ENCODE measurements at places on chromosomes 2 and 18.

- DNase-seq, result no peak
Observed at GRCh38 chr2:60972889-60973656, 44.4 kb upstream of the PEX13 start.

DNA sequence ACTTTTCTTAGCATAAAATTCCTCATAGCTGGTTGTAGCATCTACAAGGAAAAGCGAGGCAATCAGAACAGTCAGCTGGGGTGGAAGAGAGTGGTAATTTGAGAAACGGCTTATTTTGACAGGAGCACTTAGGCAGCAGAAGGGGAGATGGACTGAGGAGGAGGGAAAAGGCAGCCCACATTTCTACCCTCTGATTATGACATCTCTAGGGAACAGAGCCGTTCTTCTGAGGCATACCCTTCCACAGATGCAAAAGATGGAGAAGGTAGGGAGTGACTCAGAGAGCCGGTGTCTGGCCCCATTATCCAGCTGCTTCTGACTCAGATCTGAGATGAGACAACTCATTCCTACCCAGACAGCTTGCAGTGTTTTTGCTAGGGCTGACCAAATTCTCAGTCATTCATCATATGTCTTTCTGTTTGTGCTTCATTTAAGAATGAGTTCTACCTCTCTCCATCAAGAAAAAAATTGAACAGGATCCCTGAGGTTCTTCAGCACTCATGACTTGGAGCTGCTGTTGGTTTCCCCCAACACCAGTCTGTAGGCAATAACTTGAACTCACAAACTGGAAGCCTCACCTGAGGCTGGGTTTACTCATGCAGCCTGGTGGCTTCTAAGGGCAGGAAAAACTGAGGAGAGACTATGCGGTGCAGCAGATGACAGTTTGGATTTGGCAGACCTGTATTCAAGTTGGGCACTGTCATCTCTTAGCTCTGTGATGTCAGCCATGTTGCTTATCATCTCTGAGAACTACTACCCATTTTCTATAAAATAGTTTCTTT, 15.9 kb upstream of the SEC11C start:
- peak; percentile 63 for DNase-seq

GRCh38 chr2:224181534-224182155, 142.6 kb upstream of the SERPINE2 start:
- DNase-seq, result no peak

DNA sequence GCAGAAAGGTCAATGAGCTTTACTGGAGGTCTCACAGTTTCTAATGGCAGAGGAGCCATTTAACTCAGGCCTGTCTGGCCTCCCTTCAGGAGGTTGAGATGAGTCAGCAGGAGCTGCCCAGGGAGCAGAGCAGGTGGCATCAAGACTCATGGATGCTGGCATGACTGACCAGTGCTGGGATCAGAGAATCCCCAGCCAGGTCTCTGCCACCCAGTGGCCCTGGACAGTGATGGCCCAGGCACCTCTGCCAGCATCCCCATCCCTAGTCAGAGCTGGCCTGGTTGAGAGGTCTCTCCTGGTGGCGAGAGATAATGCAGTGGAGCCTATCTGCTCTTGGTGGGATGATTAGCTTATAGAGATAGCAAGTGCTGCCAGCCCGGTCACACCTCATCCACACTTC, 43.1 kb downstream of the GYPC start:
- DNase-seq, result no peak

GRCh38 chr2:25566694-25567093, 106.7 kb downstream of the DTNB start:
- no peak for DNase-seq

GRCh38 chr2:209772290-209772685, 656 bp downstream of the UNC80 start:
- no peak for DNase-seq

DNA sequence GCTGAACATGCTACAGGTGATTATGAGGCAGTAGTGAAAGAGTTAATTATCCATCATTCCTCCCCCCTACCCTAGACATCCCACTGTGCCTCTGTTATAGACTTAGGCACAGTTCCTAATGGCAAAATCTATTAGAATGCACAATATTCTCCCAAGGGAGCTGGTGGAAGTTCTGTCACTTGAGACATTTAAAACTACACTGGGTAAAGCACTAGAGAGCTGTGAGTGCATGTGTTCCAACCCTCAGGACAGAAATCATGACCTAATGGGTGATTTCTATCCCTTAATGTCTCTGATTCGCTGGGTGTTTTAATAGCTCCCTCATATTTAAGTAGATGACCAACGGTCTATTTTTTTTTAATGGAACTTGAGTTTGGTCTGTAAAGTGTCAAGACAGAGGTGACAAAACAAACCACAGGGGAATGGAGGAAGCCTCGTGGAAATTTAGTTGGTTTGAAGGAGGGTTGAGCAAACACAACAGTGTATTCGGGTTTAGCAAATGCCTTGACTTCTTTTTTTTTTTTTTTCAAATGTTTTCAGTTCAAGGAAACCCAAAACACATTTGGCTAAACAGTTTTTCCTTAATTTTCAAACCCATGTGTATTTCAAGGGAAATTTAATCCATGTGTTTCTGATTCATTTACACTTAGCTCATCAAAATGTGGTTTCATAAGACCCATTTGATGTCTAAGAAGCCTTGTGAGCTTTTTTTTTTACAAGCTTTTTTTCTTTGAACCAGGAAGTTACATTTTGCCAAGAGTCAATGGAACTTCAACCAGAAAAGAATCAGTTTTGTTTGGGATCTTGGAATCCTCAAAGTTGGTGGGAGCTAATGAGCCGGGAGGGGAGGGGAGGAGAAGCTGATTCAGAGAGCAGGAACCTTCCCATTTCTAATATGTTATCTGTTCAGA, 665.1 kb upstream of the ZEB2 start:
- no peak for DNase-seq

DNA sequence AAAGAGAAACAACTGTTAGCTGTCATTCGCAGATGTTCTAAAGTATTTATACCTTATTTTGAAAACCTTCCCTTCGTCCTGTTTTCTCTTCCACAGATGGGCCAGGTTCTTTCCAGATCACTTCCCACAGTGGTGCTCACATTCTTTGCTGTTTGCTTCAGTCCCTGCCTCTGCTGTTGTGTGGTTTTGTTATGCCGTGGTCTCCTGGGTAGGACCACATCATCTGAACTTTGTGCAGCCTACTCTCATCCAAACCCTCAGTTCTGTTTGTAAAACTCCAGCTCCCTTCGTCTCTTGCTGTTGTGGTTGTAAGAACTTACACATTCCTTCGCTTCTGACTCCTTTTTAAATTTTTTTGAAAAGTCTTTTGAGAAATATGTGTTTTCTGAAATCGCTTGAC, 38.1 kb downstream of the ZNF236 start:
- no peak for DNase-seq

DNA sequence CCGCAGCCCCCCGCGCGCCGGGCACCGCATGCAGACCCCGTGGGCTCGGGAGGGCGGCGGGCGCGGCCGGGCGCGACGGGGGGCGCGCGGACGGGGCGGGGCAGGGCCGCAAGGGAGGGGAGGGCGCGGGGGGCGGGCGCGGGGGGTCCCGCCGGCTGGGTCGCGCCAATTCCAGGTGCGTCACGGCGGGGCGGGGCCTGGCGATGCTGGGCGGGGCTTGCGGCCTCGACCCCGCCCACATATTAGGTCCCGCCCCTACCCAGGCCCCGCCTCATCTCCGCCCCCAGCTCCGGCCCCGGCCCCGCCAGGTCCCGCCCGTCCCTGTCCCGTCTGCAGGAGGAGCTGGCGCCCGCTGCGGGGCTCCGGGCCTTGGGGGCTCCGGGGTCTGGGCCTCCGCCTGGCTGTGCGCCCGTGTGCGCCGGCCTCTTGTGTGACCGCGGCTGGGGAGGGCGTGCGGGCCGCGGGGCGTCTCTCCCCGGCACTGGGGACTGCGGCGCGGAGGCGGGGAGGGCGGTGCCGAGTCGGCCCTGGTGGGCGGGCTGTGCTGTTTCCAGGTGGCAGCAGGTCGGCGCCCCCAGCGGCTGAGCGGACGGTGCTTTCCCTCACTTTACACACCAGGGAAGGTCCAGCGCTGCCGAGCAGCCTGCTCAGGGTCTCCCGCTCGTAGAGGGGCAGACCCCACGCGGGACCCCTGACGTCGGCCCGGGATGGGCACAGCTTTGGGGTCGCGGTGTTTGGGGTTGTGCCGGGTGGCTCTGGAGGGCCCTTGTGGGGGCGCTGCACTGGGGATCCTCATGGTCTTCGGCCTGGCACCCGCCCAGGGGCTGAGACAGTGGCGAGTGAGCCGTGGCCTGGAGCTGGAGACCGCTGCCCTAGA, 554 bp downstream of the ING5 start:
- peak; percentile 92 for DNase-seq

- DNase-seq, result no peak
Observed at GRCh38 chr2:15072836-15073235, 440.3 kb downstream of the LRATD1 start.

DNA sequence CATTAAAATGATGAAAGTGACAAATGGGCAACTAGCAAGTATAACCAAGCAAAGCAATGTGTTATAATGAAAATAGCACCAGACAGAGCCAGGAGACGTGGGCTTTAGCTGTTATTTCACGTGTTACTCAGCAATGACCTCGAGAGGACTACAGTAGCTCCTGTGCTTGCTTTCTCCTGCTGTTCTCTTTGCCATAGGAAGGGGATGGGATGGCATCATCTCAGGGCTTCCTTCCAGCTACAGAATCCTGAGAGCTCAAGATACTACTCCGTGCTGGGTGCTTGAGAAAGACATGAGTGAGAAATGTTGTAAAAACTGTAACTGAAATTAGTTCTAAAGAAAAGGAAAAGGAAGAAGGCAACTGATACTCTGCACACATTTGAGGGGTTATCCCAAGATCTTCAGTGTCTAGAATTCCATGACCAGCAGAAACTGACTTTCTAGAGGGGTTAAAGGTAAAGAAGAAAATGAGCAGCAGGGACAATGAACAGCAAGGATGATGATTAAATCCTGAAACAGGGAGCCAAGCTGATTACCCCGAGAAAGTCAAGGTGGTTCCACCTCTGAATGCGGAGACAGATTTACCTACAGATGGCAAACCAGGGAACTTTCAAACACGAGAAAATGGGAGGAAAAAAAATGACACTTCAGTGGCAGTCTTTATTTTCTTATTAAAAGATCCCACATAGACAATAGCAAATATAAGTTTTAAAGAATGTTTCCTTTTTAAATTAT, 33.4 kb downstream of the GAREM1 start:
- no peak for DNase-seq

- DNase-seq, result no peak
Observed at GRCh38 chr2:109447251-109447661, 166.5 kb downstream of the SEPTIN10 start.

DNA sequence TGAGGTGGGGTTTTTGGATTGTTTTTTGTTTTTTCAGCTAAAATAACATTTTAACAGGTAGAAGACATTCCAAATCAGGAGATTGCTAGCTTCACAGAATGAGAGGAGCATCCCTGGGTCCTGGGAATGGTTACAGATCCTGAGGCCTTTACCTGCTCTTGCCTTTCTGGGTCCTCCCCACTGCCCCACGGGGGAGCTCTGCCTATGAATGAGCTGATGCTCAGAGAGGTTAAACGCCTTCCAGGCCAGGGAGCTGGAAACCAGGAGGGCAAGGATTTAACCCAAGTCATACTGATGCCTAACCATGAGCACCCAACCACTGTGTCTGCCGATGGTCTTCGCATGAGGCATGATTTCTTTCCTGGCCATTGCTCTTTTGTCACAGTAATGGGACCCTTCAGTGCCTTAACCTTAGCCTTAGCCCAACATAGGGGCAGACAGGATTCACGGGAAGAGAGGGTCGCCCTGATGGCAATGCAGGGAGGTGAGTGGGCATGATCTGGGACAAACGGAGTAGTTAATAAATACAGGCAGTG, 16.1 kb downstream of the MOCOS start:
- no peak for DNase-seq

- no peak for DNase-seq
Observed at GRCh38 chr18:27948986-27949385, 227.9 kb downstream of the CDH2 start.

GRCh38 chr18:62938006-62938405, 222.7 kb downstream of the PHLPP1 start:
- no peak for DNase-seq

DNA sequence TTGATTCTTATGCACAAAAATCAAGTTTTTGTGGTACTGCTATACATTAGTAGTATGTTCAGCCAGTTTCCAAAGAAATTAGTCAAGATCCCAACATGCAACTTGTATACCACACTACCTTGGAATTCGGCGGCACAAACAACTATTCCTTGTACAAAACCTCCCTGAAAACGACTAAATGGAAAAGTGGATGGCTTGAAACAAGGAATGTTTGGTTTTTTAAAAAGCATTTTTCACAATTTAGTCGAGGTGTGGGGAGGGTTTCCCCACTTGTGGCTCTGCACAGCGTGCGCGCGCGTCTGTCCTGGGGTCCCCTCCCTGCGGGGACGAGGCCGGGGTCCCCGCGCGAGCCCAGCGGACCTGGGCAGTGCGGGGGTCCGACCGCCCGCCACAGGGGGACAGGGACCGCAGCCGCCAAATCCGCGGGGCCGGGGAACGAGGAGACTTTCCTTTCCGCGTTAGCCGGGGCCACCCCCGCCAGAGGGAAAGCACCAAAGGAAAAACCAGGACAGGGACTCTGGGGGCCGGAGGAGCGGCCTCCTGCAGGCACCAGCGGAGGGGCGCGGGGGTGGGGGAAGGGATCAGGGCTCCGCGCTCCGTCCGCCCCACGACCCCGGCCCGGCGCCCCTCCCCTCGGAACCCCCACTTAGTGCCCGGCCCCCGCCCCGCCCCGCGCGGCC, 534 bp upstream of the SOCS6 start:
- DNase-seq, result no peak

DNA sequence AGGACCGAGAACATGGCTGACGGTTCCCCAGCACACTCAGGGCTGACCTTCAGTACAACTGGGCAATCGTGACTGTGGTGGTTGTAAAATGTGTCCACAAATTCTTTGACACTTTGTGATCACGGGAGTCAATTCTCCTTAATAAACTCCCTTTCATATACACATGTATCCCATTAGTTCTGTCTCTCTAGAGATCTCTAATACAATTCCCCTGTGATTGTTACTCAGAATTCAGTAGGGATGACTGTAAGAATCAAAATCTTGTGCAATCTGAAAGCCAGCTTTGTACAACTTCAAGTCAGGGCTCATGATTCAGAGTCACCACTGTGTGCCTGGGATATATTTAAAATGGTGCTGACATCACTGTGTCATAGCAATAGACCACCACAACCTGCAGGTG, 89.5 kb upstream of the LMAN1 start:
- DNase-seq, result no peak

DNA sequence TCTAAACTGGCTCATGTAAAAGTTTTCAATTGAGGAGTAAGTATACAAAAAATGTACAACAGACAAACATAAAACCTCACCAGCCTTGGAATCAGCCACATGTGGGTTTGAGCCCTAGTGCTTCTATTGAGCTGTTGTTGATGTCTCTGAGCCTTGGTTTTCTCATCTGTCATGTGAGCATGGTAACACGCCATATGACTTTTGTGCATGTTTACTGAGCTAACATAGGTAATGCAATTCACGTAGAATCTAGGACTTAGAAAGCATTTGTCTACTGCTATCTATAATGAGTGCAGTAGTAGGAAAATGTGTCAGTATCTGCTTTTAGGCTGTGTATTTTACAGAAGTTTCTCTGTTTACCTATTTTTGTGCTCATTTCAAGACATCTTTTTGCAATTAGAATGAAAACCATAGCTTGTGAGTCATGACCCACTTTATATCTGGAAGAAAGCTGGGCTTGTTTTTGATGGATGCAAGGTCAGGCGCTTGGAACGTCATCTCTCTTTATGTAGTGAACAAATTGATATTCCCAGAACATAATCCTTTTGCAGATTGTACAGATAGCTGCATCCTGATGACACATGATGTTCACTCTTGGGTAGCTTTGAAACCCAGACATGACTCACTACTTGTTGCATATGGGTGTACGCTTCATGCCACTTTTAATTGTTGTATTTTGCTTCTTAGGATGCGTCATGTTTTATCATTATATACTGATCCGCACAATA, 94.3 kb downstream of the RNF144A start:
- no peak for DNase-seq

GRCh38 chr2:165594935-165595255, 125.4 kb downstream of the CSRNP3 start:
- DNase-seq, result no peak

Measured in H54 (cell line).